ENCODE measurements at places on chromosomes 5 and 9.

- no peak for DNase-seq
These were observed 81.0 kb upstream of the TRIO start for GRCh38 chr5:14062178-14062577.

DNA sequence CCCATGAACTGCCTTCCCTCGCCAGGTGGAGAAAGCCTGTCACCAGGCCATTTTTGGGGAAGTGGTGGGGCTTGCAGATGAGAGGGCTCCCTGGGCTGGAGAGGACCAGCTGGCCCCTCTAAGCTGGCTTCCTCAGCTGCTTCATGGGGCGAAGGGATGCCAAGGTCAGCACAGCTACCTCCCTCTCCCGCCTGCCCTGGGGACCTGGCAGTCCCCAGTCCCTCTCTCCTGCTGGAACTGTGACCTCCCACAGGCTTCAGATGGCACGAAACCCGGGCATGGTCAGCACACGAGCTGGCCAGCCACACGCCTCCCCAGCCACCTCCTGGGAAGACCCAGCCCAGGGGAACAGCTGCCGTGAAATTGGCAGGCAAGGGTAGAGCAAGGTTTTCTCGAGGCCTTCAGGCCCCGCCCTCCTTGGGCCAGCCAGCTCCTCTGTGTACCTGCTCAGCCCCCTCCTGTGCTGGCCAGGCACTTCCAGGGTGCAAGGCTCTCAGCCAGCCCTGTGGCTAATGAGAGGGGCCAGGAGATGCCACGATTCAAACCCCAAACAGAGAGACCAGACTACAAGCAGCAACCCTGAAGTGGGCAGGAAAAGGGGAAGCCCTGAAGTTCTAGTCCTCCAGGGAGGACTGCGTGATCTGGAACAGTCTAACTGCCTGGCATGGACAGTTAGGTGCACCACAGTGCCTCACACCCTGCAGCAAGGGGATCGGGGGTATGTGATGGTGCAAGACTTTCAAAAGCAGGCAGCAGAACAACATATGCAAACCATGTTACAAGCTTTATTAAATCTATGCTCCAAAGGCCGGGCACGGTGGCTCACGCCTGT is 12.9 kb downstream of the PLPP7 start:
- DNase-seq: no peak

- DNase-seq: peak; percentile 20
These were observed 24.4 kb downstream of the IQGAP2 start for GRCh38 chr5:76427206-76428140.

- DNase-seq: no peak
These were observed 28.7 kb downstream of the CAST start for GRCh38 chr5:96690861-96691260.

GRCh38 chr9:86766912-86767311 is 180.4 kb downstream of the GAS1 start:
- DNase-seq: peak; percentile 59

DNA sequence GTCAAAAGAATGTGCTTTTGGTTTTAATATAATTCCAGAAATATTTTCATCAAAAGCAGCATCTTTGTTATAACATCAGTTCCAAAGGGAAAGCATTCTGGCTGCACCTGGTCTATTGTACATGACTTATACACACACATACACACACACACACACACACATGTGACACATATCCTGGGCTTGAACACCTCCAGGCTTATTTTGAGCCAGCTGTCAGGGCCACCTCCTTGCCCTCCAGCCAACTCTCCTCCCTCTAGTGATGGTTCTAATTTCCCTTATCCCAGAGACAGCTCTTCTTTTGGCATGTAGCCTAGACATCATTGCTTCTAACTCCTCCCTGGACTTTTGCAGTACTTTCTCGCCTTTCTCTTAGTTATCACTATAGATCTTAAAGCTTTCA is 115.0 kb downstream of the PIK3R1 start:
- no peak for DNase-seq

GRCh38 chr5:18394443-18394804 is 760.2 kb downstream of the TAF11L14 start:
- no peak for DNase-seq

GRCh38 chr5:140840978-140841962 is at the start of gene PCDHA8:
Gene PCDHA8, plus strand, starts transcription at chr5:140841187. Its CDS starts 135 bp downstream, at chr5:140841322.
- DNase-seq: peak; percentile 77

- DNase-seq: peak; percentile 67
These were observed at the start of gene FAM163B for GRCh38 chr9:133609311-133610098. Gene FAM163B, minus strand, starts transcription at chr9:133609389. Its CDS starts 29,166 bp downstream, at chr9:133580223.

DNA sequence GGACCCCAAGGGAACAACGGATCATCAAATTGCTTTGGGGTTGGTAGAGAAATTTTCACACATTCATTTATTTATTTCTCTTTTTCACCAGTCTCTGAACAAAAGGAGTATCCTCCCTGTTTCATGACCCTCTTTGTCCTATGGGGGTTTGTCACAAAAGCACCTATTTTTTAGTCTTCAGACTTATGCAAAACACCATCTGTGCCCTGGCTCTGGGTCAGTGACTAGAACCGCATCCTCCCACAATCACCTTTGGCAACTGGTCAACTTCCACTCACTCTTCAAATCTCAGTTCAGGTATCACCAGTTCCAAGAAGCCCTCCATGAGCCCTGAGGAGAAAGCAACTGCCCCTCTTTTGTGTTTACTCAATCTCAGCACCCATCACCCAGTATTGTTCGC is 395.7 kb downstream of the CDK5RAP2 start:
- no peak for DNase-seq

- DNase-seq: no peak
These were observed 35.8 kb upstream of the ATP10B start for GRCh38 chr5:160887780-160888179.

GRCh38 chr5:138666226-138666742 is 86.9 kb upstream of the CTNNA1 start:
- no peak for DNase-seq

GRCh38 chr9:10268531-10269485 is 344.0 kb downstream of the PTPRD start:
- DNase-seq: peak; percentile 72

DNA sequence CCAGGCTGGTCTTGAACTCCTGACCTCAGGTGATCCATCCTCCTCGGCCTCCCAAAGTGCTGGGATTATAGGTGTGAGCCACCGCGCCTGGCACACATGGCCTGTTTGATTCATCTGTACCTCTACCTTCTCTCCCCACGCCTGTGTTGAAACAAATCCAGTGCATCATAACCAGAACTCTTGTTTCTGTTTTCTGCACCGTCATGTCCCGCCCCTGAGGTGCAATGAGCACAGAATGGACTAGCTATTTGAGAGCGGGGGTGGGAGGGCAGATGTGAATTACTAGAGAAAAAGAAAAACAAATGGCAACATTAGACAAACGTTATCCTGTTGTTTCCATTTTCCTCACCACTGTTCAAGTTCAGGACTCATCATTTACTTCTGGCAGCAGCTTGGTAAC is 10.7 kb upstream of the FAM193B start:
- no peak for DNase-seq

- no peak for DNase-seq
These were observed 1229.3 kb downstream of the CDH12 start for GRCh38 chr5:21623831-21624230.

DNA sequence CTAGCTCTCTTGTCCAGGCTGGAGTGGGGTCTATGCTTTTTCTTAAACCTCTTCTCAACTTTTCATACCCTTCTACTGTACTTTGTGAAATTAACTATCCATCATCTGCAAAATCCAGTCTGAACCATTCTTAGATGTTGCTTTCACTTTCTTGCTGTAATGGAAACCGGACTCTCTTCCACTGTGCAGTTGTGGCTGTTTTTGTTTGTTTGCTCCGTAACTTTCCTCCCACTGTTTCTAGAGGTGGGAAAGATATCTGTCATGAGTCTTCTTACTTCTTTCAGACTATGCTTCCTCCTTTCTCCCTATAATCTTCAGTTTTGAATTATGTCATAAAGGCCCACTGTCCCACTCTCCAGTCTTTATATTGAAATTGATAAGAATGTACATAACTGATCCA is 6.5 kb downstream of the TNPO1 start:
- DNase-seq: no peak

GRCh38 chr5:178931846-178932760 is 8.9 kb upstream of the ZNF454 start:
- peak; percentile 6 for DNase-seq

DNA sequence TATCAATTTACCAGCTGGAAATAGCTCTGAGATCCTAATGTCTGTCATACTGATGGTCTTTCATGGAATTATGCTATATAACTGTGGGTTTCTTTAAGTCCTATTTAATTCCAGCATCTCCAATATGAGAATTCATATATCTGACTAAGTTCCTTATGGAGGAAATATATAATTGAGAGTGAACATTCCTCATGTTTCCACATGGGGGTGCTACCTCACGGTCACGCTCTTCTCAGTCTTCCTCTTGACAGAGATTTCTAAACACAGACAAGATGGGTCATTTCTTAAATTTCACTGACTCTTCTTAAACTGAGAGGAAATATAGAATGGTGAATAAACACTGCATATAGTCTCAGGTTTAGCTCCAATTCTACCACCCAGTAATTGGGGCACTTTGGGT is 212.1 kb downstream of the SLF1 start:
- peak; percentile 17 for DNase-seq

GRCh38 chr5:127428276-127428675 is 89.2 kb upstream of the PRRC1 start:
- no peak for DNase-seq
